ENCODE measurements at places on chromosomes 3 and 15. TPM values are rescaled to one million over a fixed set of nuclear protein-coding genes. Genes with fewer than 3 reads are reported as not detected.

GRCh38 chr3:196740481-196741248 is 1.0 kb downstream of the PAK2 start:
- peak; percentile 56 for DNase-seq

DNA sequence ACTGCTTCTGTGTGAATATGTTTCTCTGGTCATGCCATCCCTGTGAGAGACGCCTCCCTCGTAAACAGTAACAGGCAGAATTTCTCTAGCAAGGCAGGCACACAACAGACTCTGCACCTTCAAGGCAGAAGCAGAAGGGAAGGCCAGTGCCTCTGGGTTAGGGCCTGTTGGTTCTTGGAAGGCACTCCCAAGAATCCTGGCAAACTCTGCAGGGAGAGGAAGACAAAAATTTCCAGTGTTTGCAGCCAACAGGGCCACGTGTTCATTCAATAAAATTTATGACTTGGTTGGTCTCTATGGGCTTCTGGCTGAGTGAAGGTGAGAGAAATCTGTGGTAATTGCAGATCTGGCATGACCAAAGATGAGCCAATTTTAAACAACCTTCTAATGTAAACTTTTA is 39.3 kb downstream of the NFKBIZ start:
- DNase-seq = no peak

GRCh38 chr3:151347432-151347831 is 18.1 kb upstream of the P2RY13 start:
- no peak for DNase-seq

DNA sequence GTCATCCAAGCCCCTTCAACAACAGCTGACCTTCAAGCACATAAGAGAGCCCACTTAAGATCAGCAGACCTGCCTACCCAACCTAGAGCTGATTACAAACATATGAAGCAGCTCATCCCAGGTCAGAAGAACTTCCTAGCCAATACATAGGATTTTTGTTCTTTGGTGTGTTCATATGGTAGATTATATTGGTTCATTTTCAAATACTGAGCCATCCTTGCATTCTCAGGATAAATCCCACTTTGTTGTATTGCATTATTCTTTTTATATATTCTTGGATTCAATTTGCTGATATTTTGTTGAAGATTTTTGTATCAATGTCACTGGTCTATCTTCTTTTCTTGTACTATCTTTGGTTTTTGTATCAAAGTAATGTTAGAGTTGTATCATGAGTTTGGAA is 107.3 kb upstream of the STT3B start:
- no peak for DNase-seq

DNA sequence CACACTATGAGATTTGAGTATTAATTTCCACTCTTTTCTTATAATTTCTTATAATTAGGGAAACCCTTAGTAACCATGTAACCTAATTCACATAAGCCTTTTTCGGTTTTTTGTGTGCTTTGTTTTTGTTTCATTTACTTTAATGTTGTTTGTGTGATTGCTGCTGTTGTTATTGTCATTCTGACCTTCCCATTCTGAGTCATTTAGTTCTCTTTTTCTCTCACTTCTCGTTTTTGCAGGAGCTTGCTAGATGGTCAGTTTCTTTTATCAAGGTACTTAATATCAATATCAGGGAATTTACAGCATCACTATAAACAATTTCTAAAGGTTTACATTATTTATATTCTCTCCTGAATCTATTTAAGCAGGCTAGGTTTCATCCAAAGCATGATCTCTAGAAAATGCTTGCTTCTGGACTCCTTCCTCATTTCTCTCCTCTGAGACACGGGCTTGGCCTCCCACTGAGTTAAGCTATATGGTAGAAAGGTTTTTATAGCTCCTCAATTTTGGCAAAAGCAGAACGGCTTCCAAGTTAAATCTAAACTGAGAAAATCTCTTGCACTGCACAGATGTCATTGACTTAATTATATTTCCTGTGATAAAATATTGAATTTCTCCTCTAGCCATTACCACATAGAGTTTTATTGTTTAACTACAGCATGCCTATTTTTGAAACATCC is 534.2 kb downstream of the NSUN3 start:
- DNase-seq = no peak

GRCh38 chr15:66673410-66674322 is 28.4 kb upstream of the SMAD6 start:
- DNase-seq = no peak

- DNase-seq = peak; percentile 36
Measured at GRCh38 chr3:122392868-122393844, 9.2 kb downstream of the FAM162A start.

GRCh38 chr15:49589030-49589429 is 31.6 kb downstream of the FAM227B start:
- DNase-seq = no peak

- no peak for DNase-seq
Measured at GRCh38 chr3:177111541-177111949, 85.7 kb downstream of the TBL1XR1 start.

DNA sequence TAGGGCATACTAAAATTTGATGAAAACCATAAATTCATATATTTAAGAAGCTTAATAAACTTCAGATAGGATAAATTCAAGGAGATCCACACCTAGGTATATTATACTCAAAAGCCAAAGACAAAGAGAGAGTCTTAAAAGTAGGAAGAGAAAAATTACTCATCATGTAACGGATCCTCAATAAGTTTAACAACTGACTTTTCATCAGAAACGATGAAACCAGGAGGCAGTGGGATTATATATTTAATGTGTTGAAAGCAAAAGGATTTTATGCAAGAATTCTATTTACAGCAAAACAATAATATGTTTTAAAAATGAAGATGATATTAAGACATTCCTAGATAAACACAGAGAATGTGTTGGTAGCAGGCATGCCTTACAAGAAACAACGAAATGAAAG is 202.7 kb downstream of the OXSM start:
- DNase-seq = no peak

GRCh38 chr3:186746008-186746407 is 28.8 kb downstream of the KNG1 start:
- DNase-seq = no peak

- DNase-seq = no peak
Measured at GRCh38 chr15:25478313-25478712, 39.5 kb upstream of the UBE3A start.

DNA sequence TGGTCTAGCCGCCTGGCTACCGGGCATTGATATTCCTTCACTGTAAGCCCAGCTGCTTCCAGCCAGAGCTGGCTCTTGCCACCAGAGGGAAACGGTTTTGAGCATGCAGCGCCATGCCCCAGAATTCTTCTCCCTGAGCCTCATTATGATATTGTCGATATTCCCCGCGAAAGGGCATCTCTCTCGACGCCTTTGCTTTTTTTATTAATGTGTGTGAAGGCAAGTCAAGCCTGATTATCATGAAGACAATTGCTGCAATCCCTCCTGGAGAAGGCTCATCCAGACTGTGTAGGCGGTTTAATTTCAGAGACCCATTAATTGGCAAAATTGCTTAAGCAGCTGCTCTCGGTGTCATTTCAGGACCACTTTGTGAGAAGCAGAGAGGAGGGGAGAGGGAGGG is 321.2 kb upstream of the TLE3 start:
- DNase-seq = no peak

DNA sequence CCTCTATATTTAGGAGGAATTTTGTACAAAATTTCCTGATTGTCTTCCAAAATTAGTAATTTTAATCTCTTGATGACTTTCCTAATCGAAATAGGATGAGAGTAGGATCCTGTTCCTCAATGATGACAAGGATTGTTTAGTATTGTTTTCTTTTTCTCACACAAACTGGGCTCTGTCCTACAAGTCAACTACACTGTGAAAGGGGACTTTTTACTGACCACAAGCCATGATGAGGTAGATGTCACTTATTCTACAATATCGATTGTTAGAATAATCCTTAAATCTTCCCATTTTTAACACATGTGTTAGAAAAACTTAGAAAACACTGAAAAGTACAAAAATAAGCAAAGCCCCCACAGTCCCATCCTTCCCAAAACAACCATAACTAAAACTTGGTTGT is 35.8 kb upstream of the TSC22D2 start:
- DNase-seq = no peak

DNA sequence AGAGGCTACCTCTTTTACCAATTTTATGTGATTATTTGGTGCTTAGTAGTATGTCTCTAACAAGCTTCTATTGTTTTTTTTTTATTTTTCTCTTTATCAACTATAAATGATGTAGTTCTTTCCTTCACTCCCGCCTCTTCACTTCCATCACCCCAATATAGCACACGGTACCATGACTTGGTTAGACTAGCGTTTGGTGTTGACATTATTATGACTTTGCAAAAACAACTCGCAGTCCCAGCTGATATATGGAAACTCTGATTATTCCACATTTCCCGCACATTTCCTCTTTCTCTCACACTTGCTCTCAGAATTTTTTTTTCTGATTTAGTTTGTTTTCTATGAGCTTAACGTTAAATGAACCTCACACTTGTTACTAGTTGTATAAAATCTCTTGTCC is 162.2 kb downstream of the GREM1 start:
- DNase-seq = no peak

GRCh38 chr3:144553301-144553700 is 581.7 kb downstream of the DIPK2A start:
- no peak for DNase-seq

DNA sequence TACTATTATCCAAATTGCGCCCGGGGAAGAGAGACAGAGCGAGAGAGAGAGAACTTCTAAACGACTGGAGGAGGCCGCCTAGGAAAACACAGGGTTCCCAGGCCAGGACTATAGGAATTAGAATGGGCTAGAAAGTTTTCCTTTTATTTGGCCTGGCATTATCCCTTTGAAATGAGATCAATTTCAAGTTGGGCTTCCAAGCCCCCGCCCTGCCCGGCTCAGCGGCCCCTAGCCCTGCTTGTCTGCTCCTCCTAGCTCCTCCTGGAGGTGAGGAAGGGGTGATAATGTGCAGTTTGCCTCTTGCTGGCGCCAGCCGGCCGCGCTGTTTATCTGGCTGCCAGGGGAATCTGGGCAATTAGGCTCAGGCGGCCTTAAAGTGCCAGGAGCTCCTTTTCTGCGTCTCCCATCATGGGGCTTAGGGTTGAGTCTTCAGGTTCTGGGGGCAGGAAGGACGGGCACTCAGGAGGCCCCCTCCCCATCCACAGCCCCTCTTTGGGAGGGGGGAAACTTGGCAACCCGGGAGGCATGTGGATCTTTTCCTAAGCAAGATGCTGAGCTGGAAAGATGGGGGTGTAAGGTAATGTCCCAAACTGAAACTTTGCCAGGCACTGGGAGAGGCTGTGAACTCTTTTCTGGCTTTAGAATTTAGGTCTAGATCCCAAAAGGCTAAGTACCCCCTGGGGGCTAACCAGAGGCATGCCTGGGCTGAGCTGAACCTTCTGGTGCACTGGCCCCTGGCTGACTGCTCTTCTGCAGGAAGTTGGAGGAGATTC is 5.5 kb downstream of the SMAD6 start:
- no peak for DNase-seq

- DNase-seq = no peak
Measured at GRCh38 chr15:60660290-60661051, 181.5 kb upstream of the ICE2 start.

GATM gene
- total RNA-seq = 1.9 TPM

CMTM7 gene
- 39.4 TPM for total RNA-seq

CELSR3 gene
- 19.3 TPM for total RNA-seq

FOXL2NB gene
- not detected for total RNA-seq

UROC1 gene
- total RNA-seq = not detected

COMMD4 gene
- total RNA-seq = 102 TPM

TAGLN3 gene
- total RNA-seq = not detected

NPAP1 gene
- not detected for total RNA-seq

All from CD8-positive, alpha-beta memory T cell (primary cell).